ENCODE measurements at places on chromosomes 1 and 21.

GRCh38 chr1:172184506-172185191, 235.8 kb upstream of the C1orf105 start:
- DNase-seq, result no peak
- no peak overlapping the region for H3K27ac ChIP-seq
- H3K36me3 ChIP-seq, result no peaks in the 10 kb centered on the region
- H3K4me3 ChIP-seq, result no peak overlapping the region
- H3K4me1 ChIP-seq, result peaks cover 26% of the 10 kb centered on the region

GRCh38 chr1:170695955-170696590, 32.1 kb downstream of the PRRX1 start:
- no peaks in the 10 kb centered on the region for H3K36me3 ChIP-seq
- peaks cover 96% of the 10 kb centered on the region for H3K4me1 ChIP-seq
- H3K27me3 ChIP-seq, result no peaks in the 10 kb centered on the region
- H3K27ac ChIP-seq, result peak overlapping the region; percentile 51
- H3K4me3 ChIP-seq, result no peak overlapping the region
- DNase-seq, result no peak

DNA sequence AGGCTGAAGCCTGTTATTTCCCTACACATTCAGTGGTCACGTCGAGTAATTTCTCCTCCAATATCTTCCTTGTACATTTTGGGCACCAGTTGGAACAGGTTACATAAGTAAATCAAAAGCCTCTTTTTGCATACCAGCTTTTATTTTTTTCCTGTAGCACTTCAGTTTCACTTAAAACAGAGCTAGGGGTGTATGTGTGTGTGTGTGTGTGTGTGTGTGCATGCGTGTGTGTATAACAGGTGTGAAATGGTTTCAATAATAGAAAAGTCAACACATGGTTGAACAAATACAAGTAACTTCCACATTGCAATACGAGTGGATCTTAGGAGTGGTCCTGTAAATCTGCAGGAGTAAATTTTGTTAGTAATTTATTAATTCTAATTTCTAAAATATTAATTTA, 3.0 kb upstream of the MAN1A2 start:
- H3K4me1 ChIP-seq, result peaks cover 42% of the 10 kb centered on the region
- H3K27ac ChIP-seq, result no peak overlapping the region
- H3K36me3 ChIP-seq, result no peaks in the 10 kb centered on the region
- no peaks in the 10 kb centered on the region for H3K27me3 ChIP-seq

- H3K4me3 ChIP-seq, result no peak within 1 kb of the TSS
- H3K27me3 ChIP-seq, result peaks cover 8% of the 10 kb centered on the region
- no peak for DNase-seq
- no peaks in the 10 kb centered on the region for H3K36me3 ChIP-seq
Observed at GRCh38 chr1:37764888-37765441, at the start of gene EPHA10. EPHA10 (minus strand) TSS chr1:37765120; CDS start chr1:37765066, 54 bp downstream.

- peaks cover 38% of the 10 kb centered on the region for H3K4me1 ChIP-seq
- no peak overlapping the region for H3K4me3 ChIP-seq
- H3K27me3 ChIP-seq, result no peaks in the 10 kb centered on the region
- peak overlapping the region; percentile 97 for H3K27ac ChIP-seq
Observed at GRCh38 chr1:30680429-30680828, 43.0 kb downstream of the MATN1 start.

DNA sequence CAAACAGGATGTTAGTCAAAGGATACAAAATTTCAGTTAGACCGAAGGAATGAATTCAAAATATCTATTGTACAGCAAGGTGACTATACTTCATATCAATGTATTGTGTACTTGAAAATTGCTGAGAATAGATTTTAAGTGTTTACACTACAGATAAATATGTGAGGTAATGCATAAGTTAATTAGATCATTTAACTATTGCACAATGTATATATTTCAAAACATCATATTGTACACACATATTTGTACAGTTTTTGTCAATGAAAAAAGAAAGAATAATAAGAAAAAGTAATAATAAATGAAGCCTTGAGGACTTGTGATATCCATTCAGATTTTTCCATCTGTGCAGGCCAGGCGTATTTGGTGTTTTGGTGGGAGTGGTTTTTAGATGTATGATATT, 367.4 kb upstream of the SNX7 start:
- H3K36me3 ChIP-seq, result no peaks in the 10 kb centered on the region
- H3K27ac ChIP-seq, result no peak overlapping the region
- no peak overlapping the region for H3K4me3 ChIP-seq
- no peaks in the 10 kb centered on the region for H3K4me1 ChIP-seq
- no peak for DNase-seq

GRCh38 chr1:48005253-48006117, 8.3 kb upstream of the TRABD2B start:
- no peaks in the 10 kb centered on the region for H3K27me3 ChIP-seq
- H3K4me1 ChIP-seq, result no peaks in the 10 kb centered on the region
- no peak overlapping the region for H3K4me3 ChIP-seq
- no peaks in the 10 kb centered on the region for H3K36me3 ChIP-seq
- H3K27ac ChIP-seq, result no peak overlapping the region

DNA sequence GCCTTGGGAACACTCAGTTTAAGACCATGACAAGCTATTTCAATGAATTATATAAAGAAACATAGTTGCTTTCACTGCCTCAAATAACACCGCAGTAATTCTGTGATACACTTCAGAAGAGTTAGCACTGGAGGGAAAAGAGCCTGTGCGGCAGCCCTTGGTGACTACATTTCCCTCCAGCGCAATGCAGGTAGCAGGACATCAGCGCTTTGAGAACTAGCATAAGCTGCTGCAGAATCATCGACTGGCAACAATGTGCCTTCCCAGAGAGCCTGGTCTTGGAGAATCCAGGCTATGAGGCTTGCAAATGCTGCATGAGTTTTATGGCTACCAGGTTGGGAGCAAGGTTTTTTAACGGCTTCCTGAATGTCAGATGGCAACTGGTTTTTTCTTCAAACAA, 7.5 kb downstream of the NRIP1 start:
- no peak for DNase-seq
- peaks cover 95% of the 10 kb centered on the region for H3K4me1 ChIP-seq
- H3K27me3 ChIP-seq, result no peaks in the 10 kb centered on the region
- H3K36me3 ChIP-seq, result no peaks in the 10 kb centered on the region
- no peak overlapping the region for H3K4me3 ChIP-seq

DNA sequence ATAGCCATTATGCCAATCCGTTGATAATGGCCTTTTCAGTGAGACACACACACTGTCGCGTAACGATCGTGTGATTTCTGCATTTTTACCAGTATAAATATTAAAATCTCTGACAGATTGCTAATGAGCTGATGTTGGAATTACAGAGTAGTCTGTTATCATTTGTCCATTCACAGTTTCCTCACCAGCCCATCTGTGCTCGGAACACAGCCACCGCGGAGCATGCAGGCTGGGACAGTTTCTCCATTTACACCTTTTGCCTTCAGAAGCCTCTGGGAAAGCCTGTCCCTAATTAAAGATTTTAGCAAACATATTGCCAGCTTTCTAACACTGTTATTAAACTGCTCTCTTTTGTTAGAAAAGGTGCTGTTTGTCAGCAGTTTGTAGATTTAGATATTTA, 82.2 kb upstream of the BARHL2 start:
- H3K4me3 ChIP-seq, result no peak overlapping the region
- H3K27me3 ChIP-seq, result no peaks in the 10 kb centered on the region
- no peak for DNase-seq
- H3K27ac ChIP-seq, result no peak overlapping the region
- H3K36me3 ChIP-seq, result no peaks in the 10 kb centered on the region

DNA sequence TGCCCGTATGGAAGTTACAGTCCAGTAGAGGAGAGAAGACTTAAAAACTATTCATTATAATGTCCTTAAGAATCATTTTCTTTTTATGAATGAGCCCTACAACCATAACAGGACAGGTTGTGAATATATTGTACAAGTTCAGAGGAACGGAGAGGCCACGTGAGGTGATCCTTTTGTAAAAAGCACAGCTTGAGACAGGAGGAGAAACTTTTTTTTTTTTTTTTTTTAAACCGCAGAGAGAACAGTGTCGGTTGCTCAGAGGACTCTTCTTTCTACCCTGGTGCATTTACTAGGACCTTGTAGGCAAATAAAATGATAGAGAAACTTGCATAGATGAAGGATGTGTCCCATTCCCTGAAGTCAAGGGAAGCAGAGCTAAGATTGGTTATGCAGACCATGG, 32.1 kb downstream of the DYRK1A start:
- no peak overlapping the region for H3K27ac ChIP-seq
- no peaks in the 10 kb centered on the region for H3K36me3 ChIP-seq
- H3K4me3 ChIP-seq, result no peak overlapping the region
- DNase-seq, result no peak

- no peaks in the 10 kb centered on the region for H3K27me3 ChIP-seq
- no peak overlapping the region for H3K27ac ChIP-seq
- H3K36me3 ChIP-seq, result no peaks in the 10 kb centered on the region
- H3K4me1 ChIP-seq, result peaks cover 7% of the 10 kb centered on the region
Observed at GRCh38 chr1:221166559-221167318, 287.5 kb downstream of the HLX start.

- DNase-seq, result no peak
- no peak overlapping the region for H3K27ac ChIP-seq
- H3K36me3 ChIP-seq, result no peaks in the 10 kb centered on the region
- no peaks in the 10 kb centered on the region for H3K27me3 ChIP-seq
- H3K4me3 ChIP-seq, result no peak overlapping the region
Observed at GRCh38 chr1:59396387-59396786, 99.5 kb downstream of the FGGY start.

- peak overlapping the region; percentile 65 for H3K4me3 ChIP-seq
- H3K36me3 ChIP-seq, result no peaks in the 10 kb centered on the region
- peaks cover 13% of the 10 kb centered on the region for H3K4me1 ChIP-seq
- H3K27ac ChIP-seq, result peak overlapping the region; percentile 77
- H3K27me3 ChIP-seq, result no peaks in the 10 kb centered on the region
Observed at GRCh38 chr1:84297546-84298244, 3.8 kb upstream of the SAMD13 start.

DNA sequence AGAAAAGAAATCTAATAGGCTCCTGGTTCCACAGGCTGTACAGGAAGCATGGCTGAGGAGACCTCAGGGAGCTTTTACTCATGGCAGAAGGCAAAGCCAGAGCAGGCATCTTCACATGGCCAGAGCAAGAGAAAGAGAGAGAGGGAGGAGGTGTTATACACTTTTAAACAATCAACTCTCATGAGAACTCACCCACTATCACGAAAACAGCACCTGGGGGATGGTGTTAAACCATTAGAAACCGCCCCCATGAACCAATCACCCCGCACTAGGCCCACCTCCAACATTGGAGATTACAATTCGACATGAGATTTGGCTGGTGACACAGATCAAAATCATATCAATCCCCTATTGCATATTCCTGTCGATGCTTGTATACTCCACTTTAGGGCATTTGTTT, 93.5 kb downstream of the MRPL39 start:
- no peak overlapping the region for H3K4me3 ChIP-seq
- no peaks in the 10 kb centered on the region for H3K36me3 ChIP-seq
- H3K27me3 ChIP-seq, result no peaks in the 10 kb centered on the region
- no peak for DNase-seq
- H3K4me1 ChIP-seq, result no peaks in the 10 kb centered on the region

DNA sequence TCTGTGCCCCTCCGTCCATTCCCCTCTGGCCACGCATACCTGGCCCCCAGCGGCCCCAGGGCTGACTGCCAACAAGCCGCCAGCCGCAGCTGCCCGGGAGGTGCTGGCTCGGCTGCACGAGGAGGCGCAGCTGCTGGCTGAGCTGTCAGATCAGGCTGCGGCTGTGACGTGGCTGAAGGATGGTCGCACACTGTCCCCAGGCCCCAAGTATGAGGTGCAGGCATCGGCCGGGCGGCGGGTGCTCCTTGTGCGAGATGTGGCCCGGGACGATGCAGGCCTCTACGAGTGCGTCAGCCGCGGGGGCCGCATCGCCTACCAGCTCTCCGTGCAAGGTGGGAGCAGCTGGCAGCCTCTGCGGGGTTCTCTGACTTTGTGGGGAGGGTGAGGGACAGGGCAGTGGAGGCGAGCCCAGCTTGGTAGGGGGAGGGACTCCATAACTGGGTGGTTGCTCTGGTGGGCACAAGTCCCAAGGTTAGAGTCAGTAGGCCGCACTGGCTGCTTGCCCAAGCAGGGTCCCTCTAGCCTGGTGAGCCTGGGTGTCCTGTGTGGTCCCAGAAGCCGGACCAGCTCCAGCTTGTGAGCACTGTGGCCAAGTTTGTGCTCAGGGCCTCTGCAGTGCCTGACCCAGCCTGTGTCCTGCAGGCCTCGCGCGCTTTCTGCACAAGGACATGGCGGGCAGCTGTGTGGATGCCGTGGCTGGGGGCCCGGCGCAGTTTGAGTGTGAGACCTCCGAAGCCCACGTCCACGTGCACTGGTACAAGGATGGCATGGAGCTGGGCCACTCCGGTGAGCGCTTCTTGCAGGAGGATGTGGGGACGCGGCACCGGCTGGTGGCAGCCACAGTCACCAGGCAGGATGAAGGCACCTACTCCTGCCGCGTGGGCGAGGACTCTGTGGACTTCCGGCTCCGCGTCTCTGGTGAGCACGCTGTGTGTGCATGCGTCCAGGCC, 8.8 kb downstream of the OBSCN start:
- DNase-seq, result peak; percentile 65
- no peak overlapping the region for H3K27ac ChIP-seq
- no peaks in the 10 kb centered on the region for H3K27me3 ChIP-seq
- peaks cover 22% of the 10 kb centered on the region for H3K4me1 ChIP-seq
- no peaks in the 10 kb centered on the region for H3K36me3 ChIP-seq

GRCh38 chr1:54328066-54328636, 78.0 kb downstream of the SSBP3 start:
- no peak for DNase-seq
- no peak overlapping the region for H3K4me3 ChIP-seq
- H3K27ac ChIP-seq, result peak overlapping the region; percentile 74
- no peaks in the 10 kb centered on the region for H3K27me3 ChIP-seq
- peaks cover 99% of the 10 kb centered on the region for H3K4me1 ChIP-seq
- H3K36me3 ChIP-seq, result no peaks in the 10 kb centered on the region

GRCh38 chr1:204818998-204819397, 51.7 kb upstream of the NFASC start:
- peak overlapping the region; percentile 37 for H3K27ac ChIP-seq
- H3K27me3 ChIP-seq, result no peaks in the 10 kb centered on the region
- no peak for DNase-seq
- H3K4me1 ChIP-seq, result peaks cover 17% of the 10 kb centered on the region
- H3K4me3 ChIP-seq, result no peak overlapping the region

DNA sequence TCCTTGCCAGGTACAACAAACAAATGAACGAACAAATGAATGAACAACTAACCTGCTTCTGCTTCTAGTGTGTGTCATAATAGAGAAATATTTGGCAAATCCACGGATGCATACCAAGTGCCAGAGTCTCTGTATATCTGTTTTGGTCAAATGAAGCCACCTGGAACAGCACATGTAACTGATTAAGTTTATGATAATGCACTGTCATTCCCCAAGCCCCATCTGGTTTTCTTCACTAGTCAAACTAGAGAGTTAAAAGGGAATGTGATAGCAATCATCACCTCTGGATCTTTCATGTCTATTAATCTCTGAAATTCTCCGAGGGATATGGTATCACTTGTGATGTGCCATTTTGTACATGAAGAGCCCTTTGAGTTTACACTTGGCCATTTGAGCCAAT, 21.0 kb upstream of the SCAF4 start:
- H3K4me3 ChIP-seq, result no peak overlapping the region
- H3K4me1 ChIP-seq, result no peaks in the 10 kb centered on the region
- H3K27ac ChIP-seq, result no peak overlapping the region
- DNase-seq, result no peak
- no peaks in the 10 kb centered on the region for H3K36me3 ChIP-seq
- H3K27me3 ChIP-seq, result no peaks in the 10 kb centered on the region

GRCh38 chr1:83705091-83705490, 293.8 kb downstream of the TTLL7 start:
- H3K27me3 ChIP-seq, result no peaks in the 10 kb centered on the region
- H3K36me3 ChIP-seq, result no peaks in the 10 kb centered on the region
- no peak for DNase-seq
- H3K4me1 ChIP-seq, result no peaks in the 10 kb centered on the region
- no peak overlapping the region for H3K27ac ChIP-seq

GRCh38 chr1:203509135-203509534, 15.2 kb downstream of the OPTC start:
- no peak for DNase-seq
- H3K27ac ChIP-seq, result peak overlapping the region; percentile 83
- H3K27me3 ChIP-seq, result no peaks in the 10 kb centered on the region
- peaks cover 54% of the 10 kb centered on the region for H3K4me1 ChIP-seq

Measured in vagina (tissue), 2 donors.